Left colon (tissue), 2 donors: ENCODE measurements at places on chromosomes 3 and 15.

DNA sequence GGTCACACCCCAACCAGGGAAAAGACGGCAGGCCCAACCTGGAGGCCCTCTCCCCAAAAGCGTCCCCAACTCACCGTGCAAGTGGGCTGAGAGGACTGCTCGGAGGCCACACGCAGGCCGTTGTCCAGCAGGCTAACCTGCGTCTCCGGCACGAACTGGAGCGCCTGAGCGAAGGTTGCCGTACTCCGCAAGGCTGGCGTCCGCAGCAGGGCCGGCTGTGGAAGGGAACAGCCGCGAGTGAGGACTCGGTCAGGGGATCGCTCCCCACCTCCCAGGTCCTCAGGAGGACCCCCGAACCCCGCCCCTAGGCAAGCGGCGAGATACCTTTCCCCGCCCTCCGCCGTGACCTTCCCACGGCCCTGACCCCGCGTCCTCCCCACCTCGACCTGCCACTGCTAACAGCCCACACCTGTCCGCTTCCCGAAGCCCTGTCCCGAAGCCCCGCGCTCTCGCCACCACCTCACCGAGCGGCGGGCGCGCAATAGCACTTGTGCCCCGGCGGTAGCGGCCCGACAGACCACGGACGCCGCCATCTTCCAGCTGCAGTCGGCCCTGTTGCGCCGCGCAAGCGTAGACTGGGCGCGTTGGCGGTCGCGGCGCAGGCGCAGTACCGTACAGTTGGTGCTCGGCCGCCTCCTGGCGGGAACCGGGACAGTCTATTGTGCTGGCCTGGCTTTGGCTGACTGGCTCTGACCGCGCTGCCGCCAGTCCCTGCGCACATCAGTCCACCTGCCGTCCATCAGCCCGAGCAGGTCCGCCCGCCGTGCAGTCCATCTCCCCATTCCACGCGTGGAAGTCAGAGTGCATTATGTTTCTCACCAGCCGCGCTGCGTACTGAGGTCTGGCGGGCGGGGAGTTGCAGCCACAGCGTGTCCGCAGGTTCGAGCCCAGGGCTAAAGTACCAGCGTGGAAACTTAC is at the start of gene UQCRC1:
Gene UQCRC1 (minus strand): TSS at position 559 of the 918 bp plus-strand sequence. CDS start 26 bp downstream, at position 533.
- DNase-seq: peak; percentile 87

DNA sequence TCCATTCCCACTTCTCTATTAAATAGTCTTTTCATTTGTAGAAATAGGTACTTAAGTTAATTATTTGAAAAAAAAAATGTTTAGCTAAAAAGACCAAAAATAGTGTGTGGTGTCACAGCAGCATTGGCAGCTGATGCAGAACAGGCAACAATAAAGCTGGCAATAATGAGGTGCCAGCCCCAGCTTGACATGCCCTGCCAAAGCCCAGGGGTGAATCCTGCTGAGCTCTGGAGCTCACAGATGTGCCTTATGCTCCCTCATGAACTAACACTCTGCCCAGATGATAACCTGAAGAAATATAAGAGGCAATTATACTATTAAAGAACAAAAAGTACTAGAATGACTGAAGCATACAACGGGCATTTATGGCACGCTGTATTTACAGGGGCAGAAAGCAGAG is 63.8 kb downstream of the IGSF11 start:
- no peak for DNase-seq

- no peak for DNase-seq
Measured at GRCh38 chr15:93451265-93451664, 362.3 kb upstream of the RGMA start.

GRCh38 chr3:184566441-184567414 is 5.1 kb downstream of the EPHB3 start:
- DNase-seq: peak; percentile 86

- no peak for DNase-seq
Measured at GRCh38 chr3:16300307-16300706, 35.3 kb downstream of the OXNAD1 start.

- no peak for DNase-seq
Measured at GRCh38 chr15:39432912-39433348, 147.9 kb upstream of the THBS1 start.

DNA sequence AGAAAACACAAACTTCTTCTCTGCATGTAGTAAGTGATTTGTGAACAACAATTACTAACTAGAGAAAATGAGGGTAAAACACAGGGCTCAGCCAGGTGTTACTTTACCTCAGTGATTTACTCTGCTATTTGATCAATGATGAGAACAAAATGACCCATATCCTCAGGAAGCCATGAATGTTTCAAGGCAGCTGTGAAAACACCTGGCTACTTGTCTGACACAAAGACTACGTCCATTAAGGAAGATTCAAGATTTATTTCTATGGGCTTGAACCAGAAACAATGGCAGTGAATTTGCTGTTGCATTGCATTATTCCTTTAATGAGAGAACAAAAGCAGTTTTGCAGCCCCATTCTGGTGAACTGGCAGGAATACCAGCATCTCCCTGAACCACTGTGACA is 374.6 kb upstream of the ARL6 start:
- no peak for DNase-seq

DNA sequence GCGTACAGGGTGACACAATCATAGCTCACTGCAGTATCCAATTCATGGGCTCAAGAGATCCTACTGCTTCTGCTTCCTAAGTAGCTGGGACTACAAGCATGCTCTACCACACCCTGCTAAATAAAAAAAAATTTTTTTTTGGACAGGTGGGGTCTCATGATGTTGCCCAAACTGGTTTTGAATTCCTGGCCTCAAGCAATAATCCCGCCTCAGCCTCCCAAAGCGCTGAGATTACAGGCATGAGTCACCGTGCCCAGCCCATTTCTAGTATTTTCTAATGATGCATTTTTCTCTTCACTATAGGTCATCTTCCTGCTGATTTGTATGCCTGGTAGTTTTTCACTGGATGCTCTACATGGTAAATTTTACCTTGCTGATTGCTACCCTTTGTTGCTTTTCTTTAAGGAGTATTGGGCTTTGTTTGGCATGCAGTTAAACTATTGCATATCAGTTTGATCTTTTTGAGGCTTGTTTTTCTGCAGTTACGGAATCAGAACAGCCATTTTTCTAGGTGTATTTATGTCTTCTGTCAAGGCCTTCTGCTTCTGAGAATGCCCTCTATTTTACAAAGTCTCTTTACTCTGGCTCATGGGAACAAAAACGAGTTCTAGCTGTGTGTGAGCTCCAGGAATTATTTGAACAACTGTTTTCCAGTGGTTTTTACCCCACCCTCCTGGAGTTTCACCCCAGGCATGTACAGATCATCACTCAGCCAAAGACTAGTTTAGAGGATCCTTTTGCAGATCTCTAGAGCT is 14.2 kb upstream of the NPTN start:
- DNase-seq: no peak

DNA sequence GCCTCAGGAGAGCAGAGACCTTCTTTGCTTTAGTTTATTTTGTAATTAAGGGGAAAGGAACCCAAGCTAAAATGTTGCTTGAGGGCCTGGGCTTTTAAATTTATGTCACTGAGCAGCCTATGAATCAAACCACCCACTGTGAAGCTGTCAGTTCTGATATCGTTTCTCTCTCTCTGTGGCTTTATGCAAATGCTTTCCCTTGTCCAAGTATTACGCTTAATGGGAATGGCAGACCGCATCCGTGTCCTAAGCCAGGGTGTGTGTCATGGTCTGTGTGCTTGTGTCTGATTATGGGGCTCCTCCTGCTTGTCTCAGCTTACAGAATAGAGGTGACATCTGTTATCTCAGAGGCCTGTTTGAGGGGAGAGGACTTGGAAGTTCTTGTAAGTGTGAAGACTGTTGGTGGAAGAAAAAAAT is 82.4 kb downstream of the EBLN2 start:
- DNase-seq: no peak

DNA sequence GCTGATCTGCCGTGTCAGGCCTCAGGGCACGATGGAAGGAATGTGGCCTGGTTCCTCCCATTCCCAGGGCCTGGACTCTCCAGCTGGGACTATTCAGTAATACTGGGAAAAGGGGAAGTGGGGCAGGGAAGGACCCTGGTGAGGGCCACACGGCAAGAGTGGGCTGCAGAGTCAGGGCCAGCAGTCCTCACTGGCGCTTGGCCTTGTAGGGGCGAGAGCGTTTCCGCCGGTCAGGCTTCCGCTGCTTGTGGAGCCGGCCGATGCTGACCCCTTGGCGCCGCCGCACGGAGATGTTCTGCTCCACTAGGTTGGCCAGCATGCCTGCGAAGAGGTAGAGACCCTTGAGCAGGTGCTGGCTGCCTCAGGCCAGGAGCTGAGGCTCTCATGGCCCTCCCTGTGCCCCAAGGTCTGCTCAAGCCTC is 42.8 kb downstream of the SEMA3G start:
- DNase-seq: no peak

DNA sequence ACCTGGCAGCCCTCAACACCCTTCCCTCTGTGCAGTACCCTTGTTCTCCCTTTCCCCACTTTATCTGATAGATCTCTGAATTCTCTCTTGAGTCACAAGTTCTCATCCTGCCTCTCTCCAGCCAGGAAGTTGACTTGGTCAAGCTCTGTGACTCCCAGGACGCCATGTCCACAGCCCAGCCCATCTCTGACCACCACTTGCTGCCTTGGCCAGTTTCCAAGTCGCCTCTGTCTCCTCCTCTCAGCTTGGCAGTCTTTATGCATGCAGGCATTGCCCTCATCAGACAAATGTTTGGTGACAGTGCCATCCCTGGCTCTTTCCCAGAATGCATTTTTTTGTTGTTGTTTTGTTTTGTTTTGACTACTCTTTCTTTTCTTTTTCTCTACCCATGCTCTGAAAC is 25.7 kb downstream of the ZNF35 start:
- no peak for DNase-seq

DNA sequence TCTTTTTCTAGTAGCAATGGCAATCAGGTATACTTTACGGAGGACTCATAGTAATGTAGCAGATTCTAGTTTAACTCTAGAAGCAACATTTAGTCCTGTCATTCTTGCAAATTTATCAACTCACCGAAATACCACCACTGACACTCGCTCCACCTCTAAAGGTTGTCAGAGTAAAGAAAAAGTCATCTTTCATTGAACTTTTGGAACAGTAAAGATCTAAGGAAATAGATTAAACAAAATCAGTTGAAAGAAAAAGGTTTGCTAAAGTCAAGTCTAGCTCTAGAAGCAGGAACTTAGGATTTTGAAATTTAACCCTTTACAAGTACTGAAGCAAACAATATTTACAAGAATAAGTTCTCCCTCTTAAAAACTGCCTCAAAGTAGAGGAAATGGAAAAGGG is 8.7 kb downstream of the ATP8B4 start:
- DNase-seq: no peak

DNA sequence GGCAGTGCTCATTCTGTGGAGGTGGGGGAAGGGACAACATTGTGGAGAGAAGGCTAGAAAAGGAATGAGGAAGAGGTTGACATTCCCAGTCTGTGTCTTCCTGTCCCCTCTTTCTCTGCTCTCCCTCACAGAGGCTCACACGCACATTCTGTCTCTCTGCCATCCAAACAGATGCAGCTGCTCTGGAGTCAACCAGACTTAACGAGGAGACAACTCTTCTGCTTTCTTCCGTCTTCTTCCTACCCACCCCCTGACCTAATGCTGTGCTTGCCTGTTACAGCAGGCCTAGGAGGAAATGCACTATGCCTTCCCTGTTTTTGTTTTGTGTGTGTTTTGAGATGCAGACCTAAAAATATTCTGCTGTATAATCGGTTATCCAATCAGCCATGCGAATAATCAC is 121.9 kb downstream of the CACNA1D start:
- no peak for DNase-seq

- no peak for DNase-seq
Measured at GRCh38 chr3:138942271-138942670, 4.7 kb downstream of the FOXL2 start.

- no peak for DNase-seq
Measured at GRCh38 chr3:184177331-184177731, 2.7 kb downstream of the AP2M1 start.

DNA sequence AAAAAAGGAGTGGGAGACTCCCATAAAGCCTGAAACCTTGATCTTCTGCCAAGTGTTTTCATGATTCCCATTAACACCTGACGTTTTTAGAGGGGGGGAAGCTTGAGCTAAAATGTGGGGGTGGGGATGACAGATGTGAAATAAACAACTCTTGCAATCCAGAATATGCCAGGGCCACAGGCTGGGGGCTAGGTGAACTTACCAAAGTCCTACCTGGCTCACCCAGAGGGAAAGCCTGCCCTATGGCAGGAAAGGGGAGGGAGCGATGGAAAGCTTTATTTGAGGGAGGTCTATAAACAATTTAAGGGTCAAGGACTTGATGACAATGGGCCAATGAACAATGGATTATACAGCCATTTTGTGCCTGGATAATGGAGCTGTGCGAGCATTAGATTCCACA is 108.3 kb downstream of the LRIG1 start:
- DNase-seq: no peak

DNA sequence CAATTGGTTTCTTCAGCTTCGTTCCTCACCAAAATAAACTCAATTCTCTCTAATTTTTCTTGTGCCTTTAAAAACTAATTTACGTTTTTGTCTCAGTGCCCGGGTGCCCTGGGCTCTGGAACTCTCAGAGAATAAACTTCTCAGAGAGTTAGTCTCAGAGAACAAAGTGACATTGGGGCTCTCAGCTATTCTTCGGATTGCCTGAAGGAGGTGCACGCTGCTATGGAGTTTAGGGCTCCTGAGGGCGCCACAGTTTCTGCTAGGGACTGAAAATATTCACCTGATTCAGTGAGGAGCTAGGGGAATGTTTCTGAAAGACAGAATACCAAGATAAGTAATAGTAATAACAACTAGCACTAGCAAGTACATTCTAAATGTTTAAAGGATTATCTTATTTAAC is 22.7 kb downstream of the ZIC4 start:
- no peak for DNase-seq

DNA sequence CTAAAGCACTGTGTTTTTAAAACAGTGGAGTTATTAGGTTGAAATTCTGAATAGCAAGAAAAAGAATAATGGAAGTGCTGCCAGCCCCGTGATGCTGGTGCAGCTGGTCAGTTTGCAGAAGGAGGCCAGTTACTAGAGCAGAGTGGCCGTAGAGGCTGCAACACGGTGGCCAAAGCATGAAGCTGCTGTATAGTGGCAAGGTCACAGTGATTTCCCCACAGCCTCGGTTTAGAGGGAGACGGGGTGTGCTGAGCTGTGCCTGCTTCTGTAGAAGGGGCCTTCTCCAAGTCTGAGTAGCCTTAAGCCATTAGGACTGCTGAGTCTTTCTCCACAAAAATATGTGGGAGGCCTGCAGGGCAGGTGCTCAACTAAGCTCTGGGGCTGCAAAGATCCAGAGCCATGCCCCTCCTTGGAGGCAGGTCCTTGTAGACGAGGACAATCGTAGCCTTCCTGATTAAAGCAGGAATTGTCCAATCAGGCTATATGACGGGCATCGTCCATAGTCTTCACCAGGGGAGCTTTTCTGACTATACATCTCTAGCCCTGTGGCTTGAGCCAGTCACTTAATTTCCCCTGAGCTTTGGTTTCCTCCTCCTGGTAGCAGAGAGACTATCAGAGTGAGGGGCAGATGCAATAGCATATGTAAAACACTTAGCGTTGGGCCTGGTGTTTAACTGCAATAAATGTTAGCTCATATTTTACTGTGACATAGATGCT is 151.6 kb downstream of the PGPEP1L start:
- no peak for DNase-seq

- no peak for DNase-seq
Measured at GRCh38 chr3:150286390-150287147, 121.5 kb upstream of the TSC22D2 start.
